Activated B cell treated with CpG ODN at 0.5 μM for 24 hours (primary cell): ENCODE measurements at places on chromosomes 2 and 18. TPM values are rescaled to one million over a fixed set of nuclear protein-coding genes. Genes with fewer than 3 reads are reported as not detected.

The GDF7 gene
- 5.9 and 6.7 TPM in 2 replicates for total RNA-seq

DNA sequence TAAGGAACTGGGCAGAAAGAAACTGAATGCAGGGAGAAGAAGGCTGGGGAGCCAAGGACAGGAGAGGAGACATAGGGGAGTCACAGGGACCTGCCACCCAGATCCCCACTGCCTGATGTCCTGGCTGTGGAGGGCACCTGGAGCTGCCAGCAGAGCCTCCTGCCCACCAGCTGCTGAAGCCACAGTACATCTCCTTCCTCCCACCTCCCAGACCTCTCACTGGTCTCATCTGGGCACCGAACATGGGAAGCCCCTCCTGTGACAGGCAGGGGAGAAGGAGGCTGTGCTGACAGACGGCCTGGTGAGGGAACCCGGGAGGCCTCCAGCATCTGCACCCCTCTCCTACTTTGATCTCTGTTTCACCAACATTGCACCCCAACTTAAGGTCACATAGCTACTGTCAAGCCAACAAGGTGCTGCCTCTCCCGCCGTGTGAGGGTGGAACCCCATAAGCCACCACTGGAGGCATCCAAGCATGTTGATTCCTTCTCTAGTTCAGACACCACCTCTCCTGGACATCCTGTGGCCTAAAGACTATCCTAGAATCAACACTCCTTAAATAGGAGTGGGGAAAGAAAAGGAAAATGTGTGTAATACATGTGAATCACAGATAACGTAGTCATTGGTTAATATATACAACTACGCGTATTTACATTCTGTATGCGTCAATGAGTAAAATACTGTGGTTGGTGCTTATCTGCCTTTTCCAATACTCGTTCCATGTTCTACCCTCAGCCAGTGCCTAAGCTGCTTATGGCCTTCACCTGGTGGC lies 3.5 kb upstream of the RNPEPL1 start:
- DNase-seq, result no peak

DNA sequence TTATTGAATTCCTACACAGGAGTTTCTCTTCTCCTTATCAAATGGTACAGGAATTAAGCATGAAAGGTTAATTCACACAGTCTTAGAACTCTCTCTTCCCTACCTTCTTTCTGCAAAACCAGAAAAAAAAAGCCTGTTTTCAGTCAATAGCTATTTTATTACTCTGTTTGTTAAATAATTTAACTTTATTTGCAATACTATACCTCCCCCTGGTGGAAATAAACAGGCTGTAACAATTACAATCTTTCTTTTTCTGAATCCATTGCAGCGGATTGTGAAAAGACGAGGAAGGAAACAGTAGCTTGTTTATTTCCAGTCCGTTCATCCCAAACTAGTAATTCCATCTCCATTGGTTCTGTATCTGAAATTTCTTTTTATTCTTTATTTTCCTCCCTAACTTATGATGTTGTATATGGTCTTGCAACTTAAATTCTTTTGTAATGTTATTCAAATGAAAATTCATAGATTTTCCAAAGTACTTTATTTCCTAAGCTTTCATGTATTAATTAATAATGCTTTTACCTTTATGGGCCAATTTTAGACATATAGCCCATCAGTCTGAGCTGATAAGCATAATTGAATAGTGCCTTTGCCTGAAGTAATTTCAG lies 165.2 kb downstream of the SH3BP4 start:
- DNase-seq, result no peak

- DNase-seq, result no peak
These were observed 13.8 kb downstream of the GRHL1 start for GRCh38 chr2:9965119-9965822.
